ENCODE measurements at places on chromosomes 12 and 14.

GRCh38 chr12:52055731-52056711, 4.8 kb downstream of the NR4A1 start:
- no peak for DNase-seq

DNA sequence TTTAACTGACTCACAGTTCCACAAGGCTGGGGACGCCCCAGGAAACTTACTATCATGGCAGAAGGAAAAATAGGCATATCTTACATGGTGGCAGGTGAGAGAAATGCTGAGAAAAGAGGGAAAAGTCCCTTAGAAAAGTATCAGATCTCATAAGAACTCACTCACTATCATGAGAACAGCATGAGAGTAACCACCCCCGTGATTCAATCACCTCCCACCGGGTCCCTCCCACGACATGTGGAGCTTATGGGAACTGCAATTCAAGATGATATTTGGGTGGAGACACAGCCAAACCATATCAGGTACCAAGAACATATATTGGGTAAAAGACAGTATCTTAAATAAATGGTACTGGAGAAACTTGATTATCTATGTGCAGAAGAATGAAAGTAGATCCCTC, 100.3 kb upstream of the FAR2 start:
- DNase-seq = no peak

- DNase-seq = no peak
These were observed 286.7 kb downstream of the ZFP36L1 start for GRCh38 chr14:68506021-68506644.

GRCh38 chr12:116780942-116781341, 42.8 kb downstream of the RNFT2 start:
- no peak for DNase-seq

DNA sequence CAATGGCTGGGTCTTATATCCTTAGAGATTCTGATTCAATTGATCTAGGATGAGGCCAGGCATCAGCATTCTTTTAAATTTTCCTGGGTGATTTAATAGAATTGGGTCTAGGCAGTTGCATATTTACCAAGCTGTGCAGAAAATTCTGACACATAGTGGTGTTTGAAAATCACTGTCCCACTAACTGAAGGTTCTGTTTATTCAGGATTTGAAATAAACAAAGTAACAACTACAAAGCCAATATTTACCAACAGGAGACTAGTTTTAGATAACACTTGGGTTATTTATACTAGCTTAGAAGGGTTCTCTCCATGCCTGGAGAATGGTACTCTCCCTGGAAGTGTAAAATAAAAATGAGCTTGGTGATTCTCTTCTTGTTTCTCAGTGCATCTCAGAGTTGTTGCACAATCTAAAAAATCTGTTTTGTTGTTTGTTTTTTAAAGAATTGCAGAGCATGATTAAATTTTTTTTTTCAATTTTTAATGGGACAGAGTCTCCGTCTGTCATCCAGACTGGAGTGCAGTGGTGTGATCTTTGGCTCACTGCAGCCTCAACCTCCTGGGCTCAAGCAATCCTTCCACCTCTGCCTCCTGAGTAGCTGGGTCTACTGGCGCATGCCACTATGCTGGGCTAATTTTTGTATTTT, 16.9 kb downstream of the BEST3 start:
- DNase-seq = no peak

DNA sequence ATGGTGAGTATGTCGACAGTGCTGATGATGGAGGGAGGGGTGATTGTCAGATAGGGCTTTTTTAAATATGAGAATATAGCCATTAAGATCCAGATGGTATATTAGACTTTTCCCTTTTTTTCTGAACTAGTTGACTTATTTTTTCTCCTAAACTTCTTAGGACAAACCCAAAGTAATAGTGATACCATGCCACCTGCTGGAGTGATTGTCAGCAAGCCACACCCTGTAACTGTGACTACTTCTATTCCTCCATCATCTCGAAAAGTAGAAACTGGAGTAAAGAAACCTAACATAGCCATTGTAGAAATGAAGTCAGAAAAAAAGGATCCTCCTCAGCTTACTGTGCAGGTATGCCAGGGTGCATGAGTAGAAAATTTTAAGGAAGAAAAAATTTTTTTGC, 40.1 kb downstream of the KIAA0586 start:
- DNase-seq = no peak

- DNase-seq = no peak
These were observed 5.9 kb downstream of the FOXA1 start for GRCh38 chr14:37588956-37589714.

DNA sequence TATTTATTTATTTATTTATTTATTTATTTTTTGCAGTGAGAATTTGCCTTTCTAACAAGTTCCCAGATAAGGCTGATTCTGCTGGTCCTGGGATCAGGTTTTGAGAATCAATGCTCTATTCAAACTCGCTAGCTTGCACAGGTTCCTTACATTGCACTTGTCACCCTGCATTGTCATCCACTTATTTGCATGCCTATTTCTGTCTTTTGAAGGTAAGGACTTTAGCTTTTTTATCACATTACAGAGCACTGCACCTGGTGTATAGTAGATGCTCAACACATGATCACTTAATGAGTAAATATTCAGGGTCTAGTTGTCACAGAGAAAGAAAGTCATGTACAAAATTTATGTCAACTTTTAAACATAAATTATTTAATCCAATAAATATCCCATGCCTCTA, 219.7 kb upstream of the BTG1 start:
- no peak for DNase-seq

Data from activated CD8-positive, alpha-beta memory T cell treated with anti-CD3 and anti-CD28 coated beads for 24 hours (primary cell).